ENCODE measurements at places on chromosomes 5 and 9.

DNA sequence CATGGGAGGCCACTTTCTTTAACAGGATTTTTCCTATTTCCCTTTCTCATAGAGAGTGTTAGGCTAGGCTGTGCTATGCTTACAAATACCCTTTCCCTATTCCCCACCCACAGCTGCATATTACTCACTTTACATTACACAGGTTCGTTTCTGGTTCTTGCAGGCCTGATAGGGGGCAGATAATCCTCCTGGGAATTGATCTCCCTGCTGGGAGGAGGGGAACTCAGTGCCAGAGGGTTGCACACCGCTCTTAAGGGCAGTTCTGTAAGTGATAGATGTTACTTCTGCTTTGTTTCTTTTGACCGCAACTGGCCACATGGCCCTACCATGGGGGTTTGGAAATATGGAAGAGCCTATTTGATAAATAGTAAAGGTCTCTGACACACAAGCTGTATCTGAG, 54.0 kb upstream of the NTRK2 start:
- DNase-seq = no peak

- peak; percentile 37 for DNase-seq
Observed at GRCh38 chr9:74953235-74953751, 581 bp upstream of the C9orf40 start.

DNA sequence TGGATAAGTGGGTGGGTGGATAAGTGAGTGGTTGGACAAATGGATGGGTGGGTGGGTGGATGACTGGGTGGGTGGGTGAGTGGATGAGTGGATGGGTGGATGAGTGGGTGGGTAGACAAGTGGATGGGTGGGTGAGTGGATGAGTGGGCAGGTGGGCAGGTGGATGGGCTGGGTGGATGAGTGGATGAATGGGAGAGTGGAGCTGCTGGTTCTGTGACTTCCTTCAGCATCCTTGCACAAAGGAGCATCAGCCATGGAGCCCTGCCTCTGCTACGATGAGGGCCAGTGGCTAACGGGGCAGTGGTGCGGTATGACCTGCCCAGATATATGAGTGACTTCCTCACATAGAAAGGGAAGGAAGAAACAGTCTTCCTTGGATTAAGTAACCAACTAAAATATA, 398.7 kb upstream of the IRX4 start:
- no peak for DNase-seq

- DNase-seq = no peak
Observed at GRCh38 chr9:133794016-133794760, 56.0 kb upstream of the SARDH start.

- no peak for DNase-seq
Observed at GRCh38 chr5:4080370-4080769, 484.7 kb downstream of the IRX1 start.

- DNase-seq = peak; percentile 71
Observed at GRCh38 chr5:141245250-141245717, at the start of gene PCDHB15. Gene PCDHB15, plus strand, starts transcription at chr5:141245395. Its CDS starts 184 bp downstream, at chr5:141245579.

DNA sequence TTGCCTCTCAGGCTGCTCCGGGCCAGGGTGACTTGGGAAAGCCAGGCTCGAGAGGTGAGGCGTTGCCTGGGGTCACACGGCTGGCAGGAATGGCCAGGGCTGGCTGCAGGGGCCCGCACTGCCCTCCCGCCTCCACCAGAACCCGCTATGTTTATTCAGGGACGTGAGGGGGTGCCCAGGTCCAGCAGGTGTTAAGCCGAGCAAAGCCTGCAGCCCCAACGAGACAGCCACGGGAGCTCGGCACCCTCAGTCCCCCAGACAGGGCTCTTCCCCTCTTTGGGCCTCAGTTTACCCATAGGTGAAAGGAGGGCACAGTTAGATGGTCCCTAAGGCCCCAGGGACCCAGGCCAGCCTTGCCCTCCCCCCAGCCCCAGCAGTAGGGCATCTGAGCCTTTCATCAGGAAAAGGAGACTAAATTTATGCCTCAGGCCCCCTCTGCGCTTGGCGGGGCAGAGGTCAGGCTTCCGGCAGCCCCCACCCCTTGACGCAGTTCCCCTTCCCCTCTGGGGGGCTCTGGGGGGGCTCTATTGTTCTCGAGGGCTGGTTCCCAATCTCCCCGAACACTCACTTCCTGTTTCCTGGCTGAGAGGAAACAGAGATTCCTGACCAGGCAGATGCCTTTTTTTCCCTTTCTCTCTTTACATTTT, 7.1 kb upstream of the EGFL7 start:
- DNase-seq = no peak

DNA sequence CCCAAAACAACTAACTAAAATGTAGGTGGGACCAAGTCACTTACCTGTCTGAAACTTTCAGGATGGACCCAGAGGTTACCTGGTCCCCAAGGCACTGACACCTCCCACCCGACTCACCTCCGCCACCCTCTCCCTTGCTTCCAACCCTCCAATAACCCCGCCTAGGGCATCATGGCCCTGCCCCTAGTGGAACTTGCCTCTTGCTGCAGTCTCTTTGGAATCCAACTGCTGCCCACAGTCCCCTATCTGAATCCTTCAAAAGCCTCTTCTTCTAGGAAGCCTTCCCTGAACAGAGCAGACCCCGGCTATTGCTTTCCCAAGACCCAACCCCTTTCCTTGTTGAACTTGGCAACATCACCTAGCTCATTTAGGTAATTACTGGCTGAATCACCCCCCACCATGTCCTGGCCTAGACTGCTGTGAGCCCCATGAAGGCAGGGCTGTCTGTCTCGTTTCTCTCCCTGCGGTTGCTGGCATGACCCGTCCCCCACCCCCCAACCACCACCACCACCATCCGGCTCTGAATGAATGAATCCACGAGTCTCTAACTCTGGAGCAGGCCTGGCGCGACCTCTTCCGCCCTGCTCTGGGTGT, 9.4 kb downstream of the CRB2 start:
- DNase-seq = peak; percentile 91

DNA sequence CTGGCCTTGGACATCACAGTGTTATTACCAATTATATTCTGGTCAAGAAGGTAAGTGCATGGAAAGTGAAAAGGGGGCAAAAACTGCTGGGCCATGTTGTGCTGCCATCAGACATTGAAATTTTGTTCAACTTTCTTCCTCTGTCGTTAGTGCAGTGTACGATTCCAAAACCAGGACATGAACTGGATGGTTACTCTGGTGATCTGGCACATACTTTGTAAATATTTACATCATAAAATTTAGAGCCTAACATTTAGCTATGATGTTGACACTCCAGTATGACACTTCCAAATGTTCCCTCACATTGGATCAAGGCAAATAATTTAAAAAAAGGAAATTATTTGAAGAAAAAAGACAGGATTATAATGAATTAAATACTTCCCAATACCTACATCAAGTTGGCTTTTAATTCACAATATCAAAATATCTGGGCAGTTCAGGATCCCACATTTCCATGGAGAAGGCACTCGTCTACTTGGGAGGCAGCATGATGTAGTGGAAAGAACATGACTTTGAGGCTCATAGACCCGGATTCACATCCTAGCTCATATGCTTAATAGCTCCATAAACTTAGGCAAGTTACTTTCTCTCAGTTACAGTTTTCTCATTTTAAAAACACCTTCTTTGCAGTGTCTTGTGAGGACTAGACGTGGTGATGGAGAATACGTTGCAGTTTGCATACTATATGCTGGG, 342.5 kb upstream of the MPDZ start:
- peak; percentile 14 for DNase-seq

- DNase-seq = no peak
Observed at GRCh38 chr9:79759460-79759859, 187.7 kb downstream of the TLE4 start.

DNA sequence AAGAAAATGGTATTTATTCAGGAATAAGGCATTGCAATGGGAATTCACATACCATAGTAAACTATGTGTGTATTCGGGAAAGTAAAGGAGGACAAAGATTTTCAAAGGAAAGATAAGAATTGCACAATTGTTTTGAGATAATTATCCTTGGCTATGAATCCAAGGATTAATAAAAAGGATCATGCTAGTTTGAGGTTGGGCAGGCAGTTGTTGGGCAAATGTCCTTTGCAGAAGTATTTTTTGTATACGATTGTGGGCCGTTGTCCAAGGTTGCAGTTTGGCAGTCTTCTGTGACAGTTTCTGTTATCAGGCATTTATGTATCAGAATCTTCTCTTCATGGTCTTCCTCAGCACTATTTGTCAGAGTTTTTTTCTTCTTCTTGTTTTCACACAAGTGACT, 10.6 kb upstream of the UBAP2 start:
- DNase-seq = no peak

DNA sequence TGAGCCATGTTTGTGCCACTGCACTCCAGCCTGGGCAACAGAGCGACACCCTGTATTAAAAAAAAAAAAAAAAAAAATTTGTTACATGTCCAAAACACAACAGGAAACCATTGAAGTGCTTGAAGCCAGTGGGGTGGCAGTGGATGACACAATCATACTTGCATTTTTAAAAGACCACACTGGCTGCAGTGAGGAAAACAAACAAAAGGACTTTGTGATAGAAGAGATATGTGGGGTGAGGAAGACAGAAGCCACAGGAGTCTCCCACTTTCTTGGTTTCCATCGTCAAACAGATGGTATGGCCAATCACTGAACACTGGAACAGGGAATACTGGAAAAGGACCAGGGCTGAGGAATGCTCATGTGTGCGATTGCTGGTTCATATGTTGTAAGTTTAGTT, 20.9 kb upstream of the COMMD10 start:
- peak; percentile 22 for DNase-seq

- no peak for DNase-seq
Observed at GRCh38 chr9:74025402-74025925, 471.7 kb upstream of the RORB start.

DNA sequence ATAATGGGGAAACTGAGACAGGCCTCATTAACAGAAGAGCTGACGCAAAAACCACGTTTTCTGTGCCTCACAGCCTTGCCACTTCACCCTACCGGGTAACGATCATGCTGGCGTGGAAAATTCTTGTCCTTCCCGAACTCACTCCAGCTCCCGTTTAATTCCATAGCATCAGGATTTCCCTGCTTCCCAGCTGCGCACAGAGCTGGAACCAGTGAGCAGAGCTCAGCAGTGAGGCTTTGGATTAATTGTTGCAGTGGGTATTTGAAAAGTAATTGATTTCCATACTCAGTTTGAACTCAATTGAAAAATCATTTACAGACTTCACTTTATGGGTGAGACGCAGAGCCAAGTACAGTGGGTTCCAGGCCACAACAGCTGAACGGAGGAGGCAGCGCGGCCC, 199.0 kb upstream of the ADAMTS16 start:
- no peak for DNase-seq

DNA sequence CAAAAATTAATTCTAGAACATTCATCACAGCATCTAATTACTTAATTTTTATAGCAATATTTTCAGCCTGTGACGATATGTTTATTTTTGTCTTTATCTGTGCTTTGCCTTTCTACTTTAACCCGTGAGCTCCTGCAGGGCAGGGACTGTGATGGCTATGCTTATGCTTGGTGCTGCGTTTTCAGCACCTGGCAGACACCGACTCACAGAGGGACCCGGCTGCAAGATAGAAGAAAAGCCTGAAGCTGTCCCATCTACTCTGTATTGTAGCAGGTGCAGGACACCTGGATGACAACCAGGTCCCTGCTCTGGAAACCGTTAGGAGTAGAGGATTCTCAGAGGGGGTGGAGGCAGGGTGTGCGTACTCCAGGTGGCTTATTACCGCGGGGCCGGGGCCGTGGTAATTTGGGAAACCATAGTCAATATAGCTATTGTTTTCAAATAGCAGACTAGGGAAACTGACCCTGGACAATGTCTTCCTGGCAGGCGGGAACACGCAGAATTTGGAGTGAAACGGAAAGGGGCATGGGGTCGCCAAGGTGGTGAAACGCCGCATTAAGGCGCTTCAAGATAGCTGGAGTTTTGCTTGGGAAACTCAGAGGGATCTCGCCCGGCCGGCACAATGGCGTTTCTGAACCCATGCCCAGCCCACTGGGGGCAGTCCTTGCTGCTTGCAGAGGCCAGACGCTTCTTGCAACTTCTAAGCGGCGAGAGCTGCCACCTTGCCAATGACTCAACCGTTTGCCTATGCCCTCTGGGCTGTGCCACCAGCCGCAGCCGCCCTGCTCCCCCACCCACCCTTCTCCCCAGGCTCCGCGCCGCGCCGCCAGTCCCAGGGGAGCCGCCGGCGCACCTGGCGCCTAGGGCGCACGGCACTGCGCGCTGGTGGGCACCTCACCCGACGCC, 140.1 kb upstream of the PALM2AKAP2 start:
- DNase-seq = peak; percentile 93

DNA sequence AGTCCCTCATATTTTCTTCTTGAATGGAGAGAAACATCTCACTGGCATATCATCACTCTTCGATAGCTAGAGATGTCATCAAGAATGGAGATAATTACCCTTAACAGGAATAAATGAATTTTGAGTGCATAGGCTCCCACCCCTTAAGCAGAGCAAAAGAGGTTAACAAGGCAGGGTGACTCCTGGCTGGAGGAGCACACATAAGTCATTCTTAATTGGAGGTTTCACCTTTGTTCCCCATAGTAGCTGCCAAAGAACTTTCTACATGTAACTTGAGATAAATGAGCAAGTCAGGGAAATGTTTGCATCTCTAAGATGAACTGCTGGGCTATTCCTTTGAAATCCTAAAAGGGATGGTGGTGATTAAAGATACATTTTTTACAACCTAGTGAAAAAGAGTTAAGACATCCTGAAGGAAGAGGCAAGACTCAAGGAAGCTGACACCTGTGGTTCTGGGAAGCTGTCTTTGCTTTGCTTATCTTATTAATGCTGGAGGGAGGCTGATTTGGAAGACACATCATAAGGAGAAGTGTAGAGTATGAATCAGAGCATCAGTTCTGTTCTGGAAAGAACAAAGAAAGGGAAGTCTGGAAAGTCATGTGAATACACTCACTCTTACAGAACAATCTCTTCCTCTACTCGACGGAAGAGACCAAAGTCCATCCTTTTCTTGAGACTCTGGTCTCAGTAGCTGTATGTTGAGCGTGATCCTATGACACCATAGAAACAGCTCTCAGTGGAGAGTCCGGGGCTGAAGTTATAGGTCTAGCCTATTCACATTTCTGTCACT, 326.3 kb downstream of the OSTF1 start:
- no peak for DNase-seq

- DNase-seq = peak; percentile 83
Observed at GRCh38 chr5:69007726-69008368, 86.0 kb upstream of the SLC30A5 start.

DNA sequence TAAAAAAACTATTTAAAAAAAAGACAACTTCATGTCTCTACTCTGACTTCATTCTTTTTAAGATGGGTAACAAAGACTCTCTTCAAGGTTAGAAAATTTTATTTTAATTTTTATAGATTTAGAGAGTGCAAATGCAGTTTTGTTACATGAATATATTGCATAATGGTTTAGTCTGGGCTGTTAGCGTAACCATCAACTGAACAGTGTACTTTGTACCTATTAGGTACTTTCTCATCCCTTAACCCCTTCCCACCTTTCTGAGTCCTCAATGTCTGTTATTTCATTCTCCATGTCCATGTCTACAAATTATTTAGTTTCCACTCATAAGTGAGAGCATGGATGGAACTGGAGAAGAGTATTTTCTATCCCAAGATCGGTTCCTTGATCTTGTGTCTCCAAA, 16.8 kb downstream of the TLR4 start:
- DNase-seq = no peak

GRCh38 chr5:134099288-134099872, 15.1 kb upstream of the TCF7 start:
- no peak for DNase-seq

GRCh38 chr5:13278148-13278547, 666.3 kb downstream of the DNAH5 start:
- DNase-seq = peak; percentile 25
